ENCODE measurements at places on chromosomes 12 and 14.

DNA sequence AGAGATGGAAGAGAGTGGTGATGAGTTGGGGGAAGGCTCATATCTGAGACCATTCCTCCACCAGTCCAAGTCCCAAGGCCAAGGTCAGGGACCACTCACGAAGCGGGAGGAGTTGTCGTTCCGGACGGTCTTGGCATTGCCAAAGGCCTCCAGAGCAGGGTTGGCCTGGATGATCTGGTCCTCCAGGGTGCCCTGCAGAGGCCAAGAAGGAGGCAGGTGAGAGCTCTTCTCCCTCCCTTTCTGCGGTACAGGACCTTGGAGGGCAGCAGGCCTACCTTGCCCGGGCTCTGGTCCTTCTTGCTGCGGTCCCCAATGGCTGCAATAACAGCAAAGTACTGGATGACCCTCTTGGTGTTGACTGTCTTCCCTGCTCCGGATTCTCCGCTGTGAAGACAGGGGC is 4.0 kb downstream of the MYH7 start:
- no peak for DNase-seq

- peak; percentile 62 for DNase-seq
Measured at GRCh38 chr14:99590746-99591555, 13.1 kb downstream of the CCDC85C start.

GRCh38 chr12:123471374-123472068 is 13.6 kb downstream of the SNRNP35 start:
- peak; percentile 74 for DNase-seq

- DNase-seq = peak; percentile 52
Measured at GRCh38 chr12:93804392-93805179, 127.4 kb downstream of the CRADD start.

GRCh38 chr12:52771088-52771487 is 6.1 kb downstream of the KRT76 start:
- no peak for DNase-seq

- no peak for DNase-seq
Measured at GRCh38 chr12:19048943-19049342, 80.6 kb upstream of the PLEKHA5 start.

Data from AG08395 (cell line).